Esophagus squamous epithelium (tissue), 5 donors: ENCODE measurements at places on chromosomes 13 and 19.

DNA sequence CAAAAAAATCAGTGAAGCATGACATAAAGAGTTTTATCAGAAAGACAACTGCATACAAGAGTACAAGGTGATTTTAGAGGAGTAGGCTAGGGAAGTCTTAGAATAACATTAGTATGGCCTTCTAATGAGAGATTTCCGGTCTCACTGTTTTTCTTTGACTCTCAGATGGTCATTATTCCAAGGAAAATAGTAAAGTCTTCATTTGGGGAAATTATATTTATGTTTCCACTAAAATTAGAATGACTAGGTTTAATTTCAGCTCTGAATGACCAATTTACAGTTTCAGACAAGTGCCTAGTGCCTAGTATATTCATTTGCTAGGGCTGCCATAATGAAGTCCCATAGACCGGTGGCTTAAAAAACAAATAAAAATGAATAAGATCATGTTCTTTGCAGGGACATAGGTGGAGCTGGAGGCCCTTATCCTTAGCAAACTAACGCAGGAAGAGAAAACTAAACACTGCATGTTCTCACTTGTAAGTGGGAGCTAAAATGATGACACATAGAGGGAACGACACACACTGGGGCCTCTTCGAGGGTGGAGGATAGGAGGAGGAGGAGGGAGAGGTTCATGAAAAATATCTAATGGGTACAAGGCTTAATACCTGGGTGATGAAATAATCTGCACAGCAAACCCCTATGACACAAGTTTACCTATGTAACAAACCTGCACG is 303.1 kb downstream of the PCDH9 start:
- DNase-seq, result no peak

DNA sequence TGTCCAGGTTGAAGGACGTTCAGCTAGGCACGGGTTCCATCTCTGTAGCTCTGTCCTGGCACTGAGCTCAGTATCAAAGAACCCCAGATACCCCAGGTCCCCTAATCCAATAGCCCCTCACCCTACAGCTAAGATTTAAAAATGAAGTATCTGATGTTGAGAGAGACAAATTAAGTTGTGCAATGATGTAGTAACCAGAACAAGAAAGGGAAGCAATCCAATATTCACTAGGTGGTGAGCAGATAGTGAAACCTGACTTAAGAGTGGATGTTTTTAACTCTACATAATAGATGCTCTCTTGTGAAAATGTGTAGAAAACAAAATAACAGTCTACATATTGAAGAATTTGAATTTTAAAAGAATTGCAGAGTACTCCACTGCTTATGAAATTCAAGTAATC is 1.8 kb downstream of the ACOD1 start:
- no peak for DNase-seq

- no peak for DNase-seq
These were observed 318.8 kb downstream of the SHISA2 start for GRCh38 chr13:25733001-25733491.

- no peak for DNase-seq
These were observed 7.9 kb downstream of the GIPC3 start for GRCh38 chr19:3593156-3593555.

DNA sequence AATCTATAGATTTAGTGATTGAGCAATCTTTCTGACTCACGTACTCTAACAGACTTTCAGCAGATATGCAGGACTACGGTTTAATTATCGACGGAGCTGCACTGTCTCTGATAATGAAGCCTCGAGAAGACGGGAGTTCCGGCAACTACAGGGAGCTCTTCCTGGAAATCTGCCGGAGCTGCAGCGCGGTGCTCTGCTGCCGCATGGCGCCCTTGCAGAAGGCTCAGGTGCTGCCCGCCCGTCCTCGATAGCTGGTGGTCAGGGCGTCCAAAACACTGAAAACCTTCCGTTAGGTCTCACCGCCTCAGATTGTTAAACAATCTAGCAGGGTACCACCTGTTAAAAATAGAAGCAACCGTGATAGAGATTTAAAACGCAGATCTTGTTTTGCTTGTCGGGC is 113.2 kb upstream of the MCF2L start:
- DNase-seq, result no peak

DNA sequence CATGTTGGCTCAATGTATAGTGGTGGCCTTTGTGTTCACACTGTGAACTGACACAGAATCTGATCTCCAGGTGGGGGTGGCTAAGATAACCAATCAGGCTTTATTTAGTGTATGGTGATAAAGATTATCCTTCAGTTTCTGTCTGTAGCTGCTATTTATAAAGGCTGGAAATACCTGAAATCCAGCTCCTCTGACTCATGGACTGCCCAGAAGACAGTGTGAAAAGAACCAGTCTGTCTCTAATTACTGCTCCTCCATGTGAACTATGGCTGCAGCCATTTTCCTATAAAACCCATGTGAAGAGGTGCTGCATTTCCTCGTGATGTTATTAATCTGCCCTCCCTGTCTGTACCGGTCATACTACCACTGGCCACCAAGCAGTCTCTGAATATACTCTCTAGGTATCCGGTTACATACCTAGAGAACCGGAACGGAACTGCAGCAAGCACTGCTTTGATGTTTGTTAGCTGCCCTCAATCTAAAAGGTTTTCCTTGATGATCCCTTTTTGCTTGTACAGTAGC is 238.0 kb downstream of the LHFPL6 start:
- no peak for DNase-seq

GRCh38 chr13:32829269-32829668 is 187.0 kb upstream of the KL start:
- no peak for DNase-seq
